ENCODE measurements at places on chromosomes 12 and 14.
A peak's percentile ranks its signal among the peaks of the same experiment; 100 is the strongest.

- DNase-seq, result no peak
These were observed 229.7 kb upstream of the FOXG1 start for GRCh38 chr14:28536889-28537288.

GRCh38 chr12:41743835-41744234 lies 400.8 kb downstream of the GXYLT1 start:
- no peak for DNase-seq

DNA sequence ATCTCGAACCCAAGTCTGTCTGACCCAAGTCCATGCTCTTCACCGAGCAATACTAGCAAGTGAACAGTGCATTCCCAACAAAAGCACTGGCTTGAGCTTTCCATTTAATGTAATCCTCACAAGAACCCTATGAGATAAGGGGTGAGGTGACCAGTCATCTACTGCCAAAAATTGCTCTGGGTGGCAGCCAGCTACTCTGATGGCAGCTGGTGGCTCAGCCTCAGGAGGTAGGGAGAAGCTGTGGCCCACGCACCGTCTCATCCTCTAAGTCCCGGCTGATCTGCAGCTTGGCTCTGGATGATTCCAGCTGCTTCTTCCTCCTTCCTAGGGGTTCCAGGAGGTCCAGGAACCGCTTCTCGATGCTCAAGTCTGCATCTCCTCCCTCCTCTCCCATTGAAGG lies 75.2 kb downstream of the PLEKHG3 start:
- DNase-seq, result no peak

DNA sequence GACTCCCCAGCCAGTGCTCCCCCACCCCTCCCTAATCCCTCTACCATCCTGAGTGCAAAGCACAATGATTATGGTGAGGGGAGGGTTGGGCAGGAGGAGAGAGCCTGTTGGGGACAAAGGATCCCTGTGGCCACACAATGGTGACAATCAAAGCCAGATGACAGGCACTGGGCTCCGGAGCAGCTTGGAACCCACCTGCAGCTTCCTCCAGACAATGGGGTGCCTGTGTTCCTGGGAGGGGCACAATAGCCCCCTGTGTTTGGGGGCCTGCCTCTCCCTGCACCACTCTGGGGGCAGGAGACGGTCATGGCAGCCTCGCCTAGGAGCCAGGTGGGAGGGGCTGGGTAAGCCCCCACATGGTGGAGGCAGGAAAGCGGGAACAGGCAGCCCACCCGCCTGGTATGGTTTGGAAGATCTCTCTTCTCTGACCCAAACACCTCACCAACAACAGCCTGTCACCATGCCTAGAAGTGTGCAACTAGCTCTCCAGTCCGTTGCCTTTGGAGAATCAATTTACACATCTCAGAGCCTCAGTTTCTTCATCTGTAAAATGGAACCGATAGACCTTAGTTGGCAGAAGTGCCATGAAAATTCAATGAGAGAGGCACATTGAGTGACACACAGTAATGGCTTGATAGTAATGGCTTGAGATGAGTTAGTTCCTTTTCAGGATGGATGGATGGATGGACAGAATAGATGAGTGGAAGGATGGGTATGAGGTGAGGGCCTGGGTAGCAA lies 53.0 kb downstream of the MVK start:
- DNase-seq, result no peak

- no peak for DNase-seq
These were observed 71.1 kb upstream of the PLEKHA5 start for GRCh38 chr12:19058235-19059021.

GRCh38 chr12:117313926-117314325 lies 47.5 kb downstream of the NOS1 start:
- DNase-seq, result no peak

GRCh38 chr14:79011920-79012204 lies 841.7 kb downstream of the NRXN3 start:
- DNase-seq, result peak; percentile 16

DNA sequence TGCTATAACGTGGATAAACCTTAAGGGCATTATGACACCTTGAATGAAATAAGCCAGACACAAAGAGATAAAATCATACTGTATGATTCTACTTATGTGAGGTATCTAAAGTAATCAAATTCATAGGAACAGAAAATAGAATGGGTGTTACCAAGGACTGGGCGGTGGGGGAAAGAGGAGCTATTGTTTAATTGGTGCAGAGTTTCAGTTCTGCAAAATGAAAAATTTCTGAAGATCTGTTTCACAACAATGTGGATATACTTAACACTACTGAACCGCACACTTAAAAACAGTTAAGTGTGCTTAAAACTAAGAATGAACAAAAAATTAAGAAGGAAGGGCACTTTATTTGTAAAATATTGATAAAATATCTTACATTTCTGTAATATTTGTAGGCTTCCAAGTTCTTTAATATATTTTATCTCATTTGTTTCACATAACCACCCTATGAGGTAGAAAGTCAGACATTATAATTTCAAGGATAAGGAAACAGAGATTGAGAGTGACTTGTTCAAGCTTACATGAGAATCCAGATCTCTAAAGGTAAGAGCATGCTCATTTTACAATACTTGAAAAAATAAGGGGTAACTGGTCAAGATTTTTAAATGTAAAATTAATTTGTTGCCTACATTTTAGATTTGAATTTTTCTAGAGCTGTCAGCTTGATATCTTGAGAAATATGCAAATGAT lies 14.9 kb downstream of the LTA4H start:
- no peak for DNase-seq

DNA sequence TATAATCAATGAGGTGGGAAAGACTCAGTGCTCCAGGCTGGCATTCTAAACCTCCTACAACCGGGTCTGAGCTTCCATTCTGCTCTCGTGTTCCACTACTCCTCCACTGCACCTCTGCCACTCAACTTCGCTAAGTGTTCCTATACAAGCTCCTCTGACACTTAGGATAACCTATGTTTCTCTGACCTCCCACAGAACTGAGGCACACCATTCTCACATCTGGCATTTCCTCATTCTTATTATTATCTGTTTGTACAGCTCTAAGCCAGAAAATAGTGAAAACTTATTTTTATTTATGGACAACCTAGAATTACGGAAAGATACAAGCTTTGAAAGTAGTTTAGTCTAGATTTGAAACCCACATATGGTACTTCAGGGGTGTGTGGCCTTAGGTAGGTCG lies 127.0 kb downstream of the MED13L start:
- DNase-seq, result no peak

- DNase-seq, result no peak
These were observed 19.5 kb downstream of the DCN start for GRCh38 chr12:91163116-91163515.

DNA sequence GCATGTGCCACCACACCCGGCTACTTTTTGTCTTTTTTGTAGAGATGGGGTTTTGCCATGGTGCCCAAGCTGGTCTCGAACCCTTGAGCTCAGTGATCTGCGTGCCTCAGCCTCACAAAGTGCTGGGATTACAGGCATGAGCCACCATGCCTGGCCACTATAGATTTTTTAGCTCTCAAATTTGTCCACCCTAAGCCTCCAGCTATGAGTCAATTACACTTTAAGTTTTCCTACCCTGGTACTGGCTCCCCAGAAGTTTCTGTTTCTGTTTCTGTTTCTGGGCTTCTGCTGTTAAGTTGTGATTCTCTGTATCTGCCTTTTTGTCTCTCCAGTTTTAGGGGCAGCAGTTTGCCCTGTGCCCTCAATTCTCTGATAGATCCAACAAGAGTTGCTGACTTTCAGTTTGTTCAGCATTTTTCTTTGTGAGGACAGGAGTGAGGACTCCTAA lies 4.4 kb upstream of the TINF2 start:
- no peak for DNase-seq

GRCh38 chr14:91009501-91010152 lies 50.8 kb downstream of the RPS6KA5 start:
- no peak for DNase-seq

DNA sequence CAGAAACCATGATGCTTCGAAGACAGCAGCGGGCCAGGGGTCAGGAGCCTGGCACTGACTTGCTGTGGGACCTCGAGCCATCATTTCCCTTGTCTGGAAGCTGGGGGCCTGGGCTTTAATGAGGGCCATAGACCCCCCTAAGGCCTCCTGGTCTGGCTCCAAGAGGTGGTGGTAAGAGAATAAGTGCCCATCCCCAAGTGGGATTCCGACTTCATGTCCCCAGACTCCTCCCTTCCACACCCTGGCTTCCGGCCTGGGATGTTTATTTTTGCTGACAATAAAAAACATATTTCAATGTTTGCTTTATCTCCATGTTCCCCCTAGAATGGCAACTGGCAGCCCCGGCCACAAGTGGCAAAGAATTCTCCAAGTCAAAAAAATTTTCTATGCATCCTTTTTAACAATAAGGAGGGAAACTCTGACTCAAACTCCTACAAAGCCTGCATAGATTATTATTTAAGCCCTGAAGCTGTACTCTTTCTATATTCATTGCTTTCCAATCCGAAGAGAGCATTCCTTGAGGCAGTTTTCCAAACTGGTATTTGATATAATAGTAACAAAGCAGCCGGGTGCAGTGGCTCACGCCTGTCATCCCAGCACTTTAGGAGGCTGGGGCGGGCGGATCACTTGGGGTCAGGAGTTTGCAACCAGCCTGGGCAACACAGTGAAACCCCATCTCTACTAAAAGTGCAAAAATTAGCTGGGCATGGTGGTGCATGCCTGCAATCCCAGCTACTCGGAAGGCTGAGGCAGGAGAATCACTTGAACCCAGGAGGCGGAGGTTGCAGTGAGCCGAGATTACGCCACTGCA lies 84.0 kb downstream of the ITPK1 start:
- DNase-seq, result no peak

DNA sequence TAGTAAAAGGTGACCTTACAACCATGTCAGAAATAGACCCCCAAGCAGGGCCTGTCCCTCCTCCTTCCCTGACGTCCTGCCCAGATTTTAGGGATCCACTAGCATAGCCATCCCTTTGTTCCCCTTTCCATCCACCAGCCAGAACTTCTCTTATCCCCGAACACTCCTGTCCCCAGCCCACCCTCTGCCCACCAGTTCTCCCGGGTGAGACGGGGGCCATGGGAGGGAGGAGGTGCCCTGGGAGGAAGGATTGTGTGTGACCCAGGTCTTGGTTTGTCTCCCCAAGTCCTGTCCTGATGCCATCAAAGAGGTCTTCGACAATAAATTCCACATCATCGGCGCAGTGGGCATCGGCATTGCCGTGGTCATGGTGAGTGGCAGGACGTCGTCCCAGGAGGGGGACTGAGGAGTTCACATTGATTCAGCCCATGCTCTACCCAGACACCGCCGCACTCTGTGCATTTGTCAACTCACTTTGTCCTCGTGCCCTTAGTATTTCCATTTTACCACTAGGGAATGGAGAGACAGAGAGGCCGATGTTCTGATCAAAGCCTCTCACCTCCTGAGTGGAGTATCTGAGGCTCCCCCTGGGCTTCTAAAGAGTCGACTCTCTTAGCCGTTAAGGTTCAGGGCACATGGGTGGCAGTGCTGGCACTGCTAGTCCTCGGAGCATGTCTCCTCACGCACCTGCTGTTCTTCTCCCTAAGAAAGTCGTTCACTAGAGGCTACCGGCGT lies 35.9 kb downstream of the CD9 start:
- DNase-seq, result no peak

- no peak for DNase-seq
These were observed 907 bp upstream of the EFS start for GRCh38 chr14:23365732-23366425.

DNA sequence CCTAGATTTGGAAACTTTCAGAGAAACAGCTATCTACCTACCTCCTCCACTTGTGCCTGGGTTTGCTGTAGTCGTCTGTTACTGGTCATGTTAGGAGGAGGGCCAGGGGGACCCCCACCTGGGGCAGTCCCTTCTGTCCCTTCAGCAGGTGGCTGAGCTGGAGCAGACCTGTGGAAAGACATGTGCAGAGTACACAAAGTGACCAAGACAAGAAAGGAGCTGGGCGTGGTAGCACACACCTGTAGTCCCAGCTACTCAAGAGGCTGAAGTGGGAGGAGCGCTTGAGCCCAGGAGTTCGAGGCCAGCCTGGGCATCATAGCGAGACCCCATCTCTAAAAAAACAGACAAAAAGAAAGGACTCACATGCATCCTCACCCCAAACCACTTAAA lies 4.3 kb downstream of the VAMP1 start:
- DNase-seq, result no peak

DNA sequence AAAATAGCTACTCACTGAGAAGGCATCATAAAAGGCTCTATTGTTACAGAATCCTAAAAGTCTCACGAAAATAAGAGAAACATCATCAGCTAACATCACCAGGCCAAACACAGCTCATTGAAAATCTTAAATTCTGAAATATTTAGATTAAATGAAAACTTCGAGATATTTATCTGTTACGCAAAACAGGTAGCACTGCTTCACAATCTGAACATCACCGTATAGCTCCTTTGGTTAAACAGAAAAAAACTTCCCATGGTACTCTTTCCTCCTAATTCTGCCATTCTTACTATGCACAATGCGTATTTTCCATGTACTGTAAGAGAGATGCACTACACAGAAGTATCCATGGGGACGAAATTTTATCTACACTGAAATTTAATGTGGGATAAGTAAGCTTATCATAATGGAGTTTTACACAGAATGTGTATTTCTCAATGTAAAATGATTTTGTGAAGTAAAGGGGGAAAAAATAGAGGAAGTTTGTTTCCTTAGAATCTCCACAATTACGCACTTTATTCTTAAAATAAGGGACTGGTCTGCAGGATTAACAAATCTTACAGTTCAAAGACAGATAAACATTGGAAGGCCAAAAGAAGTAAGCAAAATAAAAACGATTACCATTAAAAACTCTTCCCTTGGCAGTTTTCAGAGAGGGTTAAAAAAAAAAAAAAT lies 1.9 kb downstream of the SGPP1 start:
- no peak for DNase-seq

DNA sequence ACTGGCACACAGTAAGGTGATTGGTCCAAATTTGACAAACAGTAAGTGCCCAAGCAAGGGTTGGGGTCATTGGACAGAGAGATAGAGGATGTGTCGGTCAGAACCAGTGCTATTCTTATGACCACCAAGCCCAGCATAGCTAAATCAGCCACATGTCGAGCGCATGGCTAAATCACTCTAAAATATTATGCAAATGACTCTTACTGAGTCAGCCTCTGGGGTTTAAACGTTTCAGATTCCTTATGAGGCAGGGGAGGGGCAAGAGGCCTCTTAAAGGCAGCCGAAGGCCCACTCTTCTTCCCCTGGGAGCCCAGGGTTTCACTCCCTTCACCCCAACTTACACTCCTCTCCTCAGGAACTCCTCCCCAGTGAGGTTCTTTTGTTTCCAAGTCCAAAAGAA lies 603 bp upstream of the ENDOU start:
- DNase-seq, result peak; percentile 70

DNA sequence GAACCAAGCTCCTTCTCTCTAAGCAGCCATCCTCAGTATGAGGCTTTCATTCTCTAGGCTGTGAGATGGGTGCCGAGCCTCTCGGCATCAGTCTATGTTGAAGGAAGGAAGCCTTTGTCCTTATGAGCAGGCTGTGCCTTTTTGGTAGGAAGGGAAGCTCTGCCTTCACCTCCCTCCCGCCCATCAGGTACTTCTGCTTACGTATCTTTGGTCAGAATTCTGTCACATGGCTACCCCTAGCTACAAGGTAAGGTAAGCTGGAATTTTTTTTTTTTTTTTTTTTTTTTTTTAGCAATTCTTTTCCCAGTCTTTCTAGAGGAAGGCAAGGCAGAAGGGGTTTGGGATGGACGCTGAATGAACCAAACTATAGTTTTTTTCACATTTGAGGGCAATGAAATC lies 16.9 kb downstream of the BATF start:
- DNase-seq, result no peak

GRCh38 chr12:26149968-26150500 lies 25.2 kb upstream of the BHLHE41 start:
- no peak for DNase-seq

Data from GM04503 (cell line).